Stimulated activated CD8-positive, alpha-beta memory T cell treated with anti-CD3 and anti-CD28 coated beads, Interleukin-12 subunit alpha, Interleukin-12 subunit beta, amount 100 ng/mL, for 1 hour (primary cell): ENCODE measurements at places on chromosomes 2 and 18.
A peak's percentile ranks its signal among the peaks of the same experiment; 100 is the strongest.

- DNase-seq, result no peak
Observed at GRCh38 chr2:223050188-223050587, 1.8 kb upstream of the KCNE4 start.

- no peak for DNase-seq
Observed at GRCh38 chr2:79876430-79876829, 363.6 kb downstream of the CTNNA2 start.

DNA sequence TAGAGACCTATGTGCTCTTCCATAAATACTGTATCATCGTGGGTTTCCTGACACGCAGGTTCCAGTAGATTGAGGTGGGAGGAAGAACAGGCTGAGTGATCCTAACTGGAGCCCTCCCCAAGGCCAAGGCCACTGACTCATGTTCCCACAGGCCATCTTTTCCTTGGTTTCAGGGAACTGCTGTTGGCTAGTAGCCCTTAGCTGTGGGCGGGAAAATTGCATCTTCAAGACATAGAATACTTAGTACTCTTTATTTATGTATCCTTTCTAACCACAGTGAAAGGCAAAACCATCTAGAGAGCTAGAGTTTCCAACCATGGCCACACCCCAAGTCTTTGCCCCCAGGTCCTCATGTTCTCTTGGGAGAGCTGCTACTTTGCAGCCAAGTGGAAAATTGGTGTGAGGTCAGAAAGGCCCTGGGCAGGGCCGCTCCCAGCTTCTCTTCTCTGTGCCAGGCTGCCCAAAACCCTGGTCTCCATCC is 55.9 kb downstream of the COPS8 start:
- DNase-seq, result no peak

GRCh38 chr2:163877316-163877715 is 141.5 kb upstream of the FIGN start:
- no peak for DNase-seq

DNA sequence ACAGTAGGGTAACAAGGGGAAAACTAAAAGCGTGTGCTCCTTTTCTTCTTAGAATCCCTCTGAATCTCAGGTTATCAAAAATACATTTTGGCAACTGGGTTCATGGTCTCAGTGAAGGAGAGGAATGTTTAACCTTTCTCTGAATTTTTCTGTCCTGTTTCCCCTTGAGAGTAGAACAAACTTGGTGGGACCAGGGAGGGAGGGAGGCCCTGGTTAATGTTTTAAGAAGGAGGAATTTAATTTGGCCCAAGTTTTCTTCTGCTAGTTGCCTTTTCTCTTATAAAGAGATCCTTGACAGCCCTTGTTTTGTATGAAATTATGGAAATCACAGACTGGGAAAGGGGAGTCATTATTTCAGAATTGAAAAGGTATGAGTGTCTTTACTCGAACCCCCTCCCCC is 12.2 kb upstream of the POU3F3 start:
- no peak for DNase-seq

DNA sequence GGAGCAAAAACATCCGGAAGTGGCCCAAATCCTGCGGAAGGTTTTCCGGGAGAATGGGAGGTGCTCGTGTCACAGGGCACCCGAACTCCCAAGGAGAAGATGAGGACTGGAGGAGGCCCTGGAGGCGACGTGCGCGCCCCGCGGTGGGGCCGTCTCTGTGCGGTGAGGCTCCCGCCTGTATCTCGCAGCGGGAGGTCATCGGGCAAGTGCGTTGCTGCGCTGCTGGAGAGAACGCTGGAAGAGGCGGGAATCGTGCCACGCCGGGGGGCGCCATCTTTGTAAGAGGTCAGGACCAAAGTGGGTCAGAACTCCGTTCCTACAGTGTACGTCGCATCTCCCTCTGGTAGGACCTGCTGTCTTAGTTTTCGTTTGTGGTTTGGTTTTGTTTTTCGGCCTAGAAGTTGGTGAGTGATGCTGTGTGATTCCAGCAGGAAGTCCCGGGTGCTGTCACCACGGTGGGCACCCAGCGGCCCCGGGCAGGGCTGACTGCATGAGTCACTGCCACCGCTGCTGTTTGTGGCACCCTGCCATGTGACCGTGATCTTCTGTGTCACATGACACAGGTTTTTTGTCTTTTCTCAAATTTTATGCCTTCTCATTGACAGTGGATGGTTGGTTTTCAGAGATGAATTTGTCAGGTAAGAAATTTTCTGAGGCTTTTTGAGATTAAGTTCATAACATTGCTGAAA is 21.5 kb upstream of the ATP9B start:
- no peak for DNase-seq

DNA sequence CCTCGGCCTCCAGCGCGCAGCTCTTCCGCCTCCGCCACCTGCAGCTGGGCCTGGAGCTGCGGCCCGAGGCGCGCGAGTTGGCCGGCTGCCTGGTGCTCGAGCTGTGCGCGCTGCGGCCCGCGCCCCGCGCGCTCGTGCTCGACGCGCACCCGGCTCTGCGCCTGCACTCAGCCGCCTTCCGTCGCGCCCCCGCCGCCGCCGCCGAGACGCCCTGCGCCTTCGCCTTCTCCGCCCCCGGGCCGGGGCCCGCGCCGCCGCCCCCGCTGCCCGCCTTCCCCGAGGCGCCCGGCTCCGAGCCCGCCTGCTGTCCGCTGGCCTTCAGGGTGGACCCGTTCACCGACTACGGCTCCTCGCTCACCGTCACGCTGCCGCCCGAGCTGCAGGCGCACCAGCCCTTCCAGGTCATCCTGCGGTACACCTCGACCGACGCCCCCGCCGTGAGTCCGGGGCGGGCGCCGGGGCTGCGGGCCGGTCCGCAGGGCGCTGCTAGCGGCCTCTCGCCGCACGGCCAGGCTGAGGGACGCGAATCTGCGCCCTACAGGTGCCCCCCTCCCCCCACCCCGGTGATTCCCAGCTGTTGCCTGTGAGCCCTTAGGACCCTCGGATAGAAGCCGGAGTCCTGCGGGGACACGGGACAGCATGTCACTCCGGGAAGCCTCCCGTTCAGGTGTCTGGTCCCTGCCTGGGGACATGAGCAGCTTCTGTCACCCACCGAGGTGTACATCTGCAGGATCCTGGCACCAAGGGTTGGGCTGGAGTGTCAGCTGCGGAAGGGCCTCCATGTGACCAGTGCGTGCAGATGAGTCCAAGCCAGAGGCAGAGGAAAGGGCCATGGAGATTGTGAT is 616 bp downstream of the RNPEPL1 start:
- peak; percentile 30 for DNase-seq

GRCh38 chr18:864872-865273 is 39.8 kb upstream of the ADCYAP1 start:
- DNase-seq, result peak; percentile 33

DNA sequence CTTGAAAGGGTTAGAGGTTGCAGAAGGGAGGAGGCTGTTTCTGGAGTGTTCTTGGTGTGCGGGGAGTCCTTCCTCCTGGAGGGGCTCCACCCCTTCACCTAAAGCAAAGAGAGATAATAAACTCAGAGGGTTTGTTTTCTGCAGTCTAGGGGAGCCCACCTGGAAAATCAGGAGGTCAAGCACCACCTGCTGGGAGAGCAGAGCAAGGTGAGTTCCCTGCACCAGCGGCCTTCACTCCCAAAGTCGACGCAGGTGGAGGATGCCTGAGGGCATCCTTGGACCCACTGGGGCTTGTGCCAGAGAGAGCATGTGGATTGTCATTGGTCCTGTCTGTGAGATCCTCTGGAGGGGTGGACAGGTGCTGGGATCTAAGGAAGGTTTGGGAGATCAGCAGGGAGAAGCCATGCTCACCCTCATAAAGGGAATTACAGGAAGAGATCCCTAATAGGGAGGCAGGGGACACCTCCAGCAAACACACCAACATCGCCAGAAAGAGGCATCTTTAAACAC is 116.7 kb downstream of the KCNF1 start:
- DNase-seq, result no peak

DNA sequence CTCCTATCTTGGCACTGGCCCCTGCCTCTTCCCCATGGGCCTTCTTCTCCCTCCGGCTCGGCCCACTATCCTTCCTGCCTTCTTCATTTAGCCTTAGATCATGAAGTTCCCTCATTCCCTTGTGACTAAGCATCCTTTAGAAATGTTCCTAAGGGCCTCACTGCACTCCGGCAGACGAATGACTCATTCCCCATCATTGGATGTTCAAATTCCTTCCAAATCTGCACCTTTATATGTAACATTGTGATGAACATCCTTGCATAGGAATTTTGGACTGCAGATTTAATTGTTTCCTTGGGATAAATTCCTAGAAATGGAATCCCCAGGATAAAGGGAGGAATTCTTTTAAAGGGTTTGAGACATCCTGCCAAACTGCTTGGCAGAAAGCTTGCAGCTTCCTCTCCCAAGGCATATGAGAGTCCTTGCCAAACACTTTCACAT is 19.0 kb downstream of the CRACDL start:
- DNase-seq, result no peak

DNA sequence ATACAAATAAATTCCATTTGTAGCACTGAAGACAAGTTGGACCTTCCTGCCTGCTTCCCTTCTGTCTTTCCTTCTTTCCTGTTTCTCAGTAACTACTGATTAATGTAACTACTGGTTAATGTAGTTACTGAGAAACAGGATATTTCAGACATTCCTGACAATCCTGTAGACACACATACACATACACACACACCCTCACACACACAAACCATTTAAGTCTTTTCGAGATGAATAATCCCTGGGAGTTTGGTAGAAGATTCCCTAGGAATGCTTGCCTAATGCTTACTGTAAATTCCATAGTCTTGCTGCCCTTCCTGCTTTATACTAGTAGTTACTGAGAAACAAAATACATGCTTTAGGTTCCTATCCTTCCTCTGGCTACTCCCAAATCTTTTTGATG is 83.9 kb downstream of the PIK3C3 start:
- DNase-seq, result no peak

GRCh38 chr2:57615855-57616556 is 430.6 kb upstream of the VRK2 start:
- no peak for DNase-seq

- DNase-seq, result no peak
Observed at GRCh38 chr2:86704459-86704971, 15.6 kb upstream of the RMND5A start.

GRCh38 chr2:234631646-234632514 is 135.0 kb upstream of the ARL4C start:
- DNase-seq, result no peak

DNA sequence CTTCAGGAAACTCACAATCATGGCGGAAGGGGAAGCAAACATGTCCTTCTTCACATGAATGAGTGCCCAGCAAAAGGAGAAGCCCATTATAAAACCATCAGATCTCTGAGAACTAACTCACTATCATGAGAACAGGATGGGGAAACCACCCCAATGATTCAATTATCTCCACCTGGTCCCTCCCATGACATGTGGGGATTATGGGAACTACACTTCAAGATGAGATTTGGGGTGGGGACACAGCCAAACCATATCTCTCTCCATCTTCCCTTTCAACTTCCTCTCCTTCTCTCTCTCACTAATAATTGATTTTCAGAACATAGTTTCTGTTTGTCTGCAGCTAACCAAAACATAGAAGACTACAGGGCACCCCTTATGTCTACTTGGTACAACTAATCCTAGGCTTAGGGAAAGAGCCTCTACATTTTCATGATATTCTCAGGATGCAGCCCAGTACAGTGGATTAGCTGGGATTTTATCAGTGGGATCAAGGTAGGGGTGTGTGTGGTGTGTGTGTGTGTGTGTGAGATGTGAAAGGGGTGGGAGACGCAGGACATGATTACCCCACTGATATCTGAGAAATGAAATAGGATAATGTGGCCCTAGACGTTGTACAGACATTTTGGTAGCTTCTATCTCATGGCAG is 2.8 kb upstream of the ATF2 start:
- no peak for DNase-seq

- no peak for DNase-seq
Observed at GRCh38 chr2:59184276-59185020, 943.3 kb upstream of the FANCL start.

DNA sequence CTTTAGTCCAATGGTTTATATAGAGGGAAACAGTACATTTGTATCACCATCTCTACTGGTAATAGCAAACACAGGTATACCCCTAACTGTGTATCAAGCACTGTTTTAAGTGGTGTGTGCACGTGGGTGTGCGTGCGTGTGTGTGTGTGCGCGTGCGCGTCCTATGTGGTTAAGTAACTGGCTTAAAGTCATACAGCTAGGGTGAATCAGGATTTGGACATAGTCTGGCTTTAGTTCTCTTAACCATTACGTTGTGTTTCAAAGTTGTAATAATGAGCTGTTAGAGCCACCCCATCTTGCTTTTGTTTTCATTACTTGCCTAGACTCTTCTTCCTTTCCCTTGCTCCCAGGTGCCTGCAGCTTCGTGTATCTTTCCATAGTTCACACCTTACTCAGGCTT is 2.1 kb downstream of the HADHB start:
- DNase-seq, result no peak

DNA sequence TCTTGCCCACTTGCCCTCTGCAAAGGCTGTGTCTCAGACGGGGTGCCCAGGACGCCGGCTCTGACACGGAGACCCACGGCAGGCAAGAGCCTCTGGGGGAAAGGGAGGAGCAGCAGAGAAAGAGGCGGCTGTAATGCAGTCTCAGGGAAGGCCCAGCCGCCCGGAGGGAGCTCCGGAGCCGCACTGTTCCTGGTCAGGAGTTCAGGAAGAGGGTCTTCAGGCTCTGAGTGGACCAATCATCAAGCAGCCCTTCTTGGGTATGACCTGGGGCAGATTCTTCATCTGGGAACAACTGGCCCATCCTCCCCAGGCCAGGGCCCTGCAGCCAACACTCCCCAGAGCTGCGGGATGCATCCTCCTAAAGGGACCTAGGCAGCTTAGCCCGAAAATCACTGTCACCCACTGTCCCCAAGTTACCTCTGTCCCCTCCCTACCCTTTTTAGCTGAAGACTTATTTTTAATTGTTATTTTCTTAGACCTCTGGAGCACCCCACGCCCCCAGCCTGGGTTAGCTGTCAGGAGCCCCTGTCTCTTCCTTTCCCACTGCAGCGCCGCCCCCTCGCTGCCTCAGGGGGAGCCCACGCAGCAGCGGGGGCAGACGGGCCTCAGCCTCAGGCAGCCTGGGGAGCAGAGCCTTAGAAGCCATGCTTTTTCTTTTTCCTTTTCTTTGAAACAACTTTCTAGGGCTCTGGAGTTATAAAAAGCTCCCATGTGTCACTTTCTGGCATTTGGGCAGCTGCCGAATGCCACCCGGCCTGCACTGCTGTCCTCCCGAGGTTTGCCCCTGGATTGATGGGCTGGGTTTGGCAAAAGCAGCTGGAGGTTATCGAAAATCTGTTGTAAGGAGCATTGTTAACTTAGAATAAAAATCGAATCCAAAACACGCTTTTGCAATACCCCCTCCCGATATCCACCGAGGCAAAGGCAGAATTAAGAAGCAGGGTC is 644 bp upstream of the NEU2 start:
- no peak for DNase-seq

GRCh38 chr18:12768625-12769024 is 65.8 kb downstream of the PSMG2 start:
- DNase-seq, result no peak

GRCh38 chr18:41323044-41323443 is 632.0 kb upstream of the PIK3C3 start:
- no peak for DNase-seq
